Activated T-helper 1 cell treated with anti-CD3 and anti-CD28 coated beads, Interleukin-12 subunit alpha, Interleukin-12 subunit beta, Interleukin-2, Interleukin-4 antibody, amounts not matched to agents 30 ng/mL and 10 ng/mL and 1 ng/mL, durations not matched to agents 14 hours and 24 hours and 36 hours (primary cell): ENCODE measurements at places on chromosomes 6 and 20. TPM values are rescaled to one million over a fixed set of nuclear protein-coding genes. Genes with fewer than 3 reads are reported as not detected.

The PPDPF gene
- total RNA-seq = 117 and 122 TPM in 2 replicates

The TRIM31 gene
- total RNA-seq = not detected in 2 replicates

The VIP gene
- total RNA-seq = not detected in 2 replicates

The RIPPLY2 gene
- total RNA-seq = not detected in 2 replicates

The LINC00237 gene
- not detected in 2 replicates for total RNA-seq

The CCN6 gene
- 0.17 TPM in 1 of 2 replicates, not detected in the other for total RNA-seq

The C6orf15 gene
- total RNA-seq = not detected in 2 replicates

The NSFL1C gene
- total RNA-seq = 108 and 111 TPM in 2 replicates

The PLEKHG1 gene
- 0.27 and 0.80 TPM in 2 replicates for total RNA-seq

The PHF20 gene
- total RNA-seq = 50.5 and 61.9 TPM in 2 replicates

The GLO1 gene
- 109 and 110 TPM in 2 replicates for total RNA-seq

The EGFL8 gene
- 8.3 and 9.1 TPM in 2 replicates for total RNA-seq

The GSTA2 gene
- total RNA-seq = not detected in 2 replicates

The MYCT1 gene
- total RNA-seq = not detected in 2 replicates

The ADGB gene
- not detected in 2 replicates for total RNA-seq

The IRF4 gene
- 911 and 929 TPM in 2 replicates for total RNA-seq
